Activated naive CD4-positive, alpha-beta T cell treated with anti-CD3 and anti-CD28 coated beads, Interleukin-2, amount 50 U/mL, for 72 hours (primary cell): ENCODE measurements at places on chromosomes 16 and 17. TPM values are rescaled to one million over a fixed set of nuclear protein-coding genes. Genes with fewer than 3 reads are reported as not detected.

TEKT1 gene
- total RNA-seq = not detected

TMEM238L gene
- total RNA-seq = not detected

CACNG5 gene
- total RNA-seq = not detected

B3GNT9 gene
- total RNA-seq = 3.2 TPM

HSDL1 gene
- total RNA-seq = 11.2 TPM

ARMC7 gene
- total RNA-seq = 7.0 TPM

LPO gene
- 0.16 TPM for total RNA-seq

SALL1 gene
- total RNA-seq = not detected

WNT3 gene
- total RNA-seq = not detected

SLC6A2 gene
- not detected for total RNA-seq

SLC5A11 gene
- not detected for total RNA-seq

CDRT15L2 gene
- total RNA-seq = not detected

MMP28 gene
- total RNA-seq = 0.74 TPM

IGF2BP1 gene
- not detected for total RNA-seq
